ENCODE measurements at places on chromosomes 16 and 17. TPM values are rescaled to one million over a fixed set of nuclear protein-coding genes. Genes with fewer than 3 reads are reported as not detected.

GRCh38 chr16:57694231-57694724 lies 328 bp upstream of the DRC7 start:
- DNase-seq, result no peak

GRCh38 chr17:80034791-80035686 lies 633 bp downstream of the TBC1D16 start:
- peak; percentile 54 for DNase-seq

DNA sequence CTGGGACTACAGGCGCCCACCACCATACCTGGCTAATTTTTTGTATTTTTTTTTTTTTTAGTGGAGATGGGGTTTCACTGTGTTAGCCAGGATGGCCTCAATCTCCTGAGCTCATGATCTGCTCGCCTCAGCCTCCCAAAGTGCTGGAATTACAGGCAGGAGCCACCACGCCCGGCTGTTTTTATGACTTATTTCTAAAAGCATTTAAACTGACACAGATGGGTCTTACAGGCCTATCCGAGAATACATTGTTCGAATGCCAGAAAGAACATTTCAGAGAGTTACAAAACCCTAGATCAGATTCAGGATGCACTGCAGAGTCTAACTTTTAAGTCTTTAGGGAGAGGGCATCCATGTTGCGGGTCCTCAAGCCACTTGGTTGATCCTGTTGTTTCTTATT lies 234.7 kb upstream of the MAF start:
- no peak for DNase-seq

GRCh38 chr17:67281053-67281452 lies 36.1 kb upstream of the HELZ start:
- no peak for DNase-seq

DNA sequence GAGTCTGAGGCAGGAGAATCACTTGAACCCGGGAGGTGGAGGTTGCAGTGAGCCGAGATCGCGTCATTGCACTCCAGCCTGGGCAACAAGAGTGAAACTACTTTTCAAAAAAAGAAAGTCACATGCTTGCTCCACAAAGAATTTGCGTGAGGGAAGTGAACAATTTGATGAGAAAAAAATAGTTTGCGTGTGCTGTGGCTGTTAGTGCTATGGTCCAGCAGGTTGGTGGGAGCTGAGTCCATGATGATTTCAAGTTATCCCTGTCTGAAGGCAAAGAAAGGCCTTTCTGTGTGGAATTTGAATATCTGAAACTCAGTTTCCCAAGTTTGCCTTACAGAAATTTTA lies 21.0 kb downstream of the PRCD start:
- no peak for DNase-seq

DNA sequence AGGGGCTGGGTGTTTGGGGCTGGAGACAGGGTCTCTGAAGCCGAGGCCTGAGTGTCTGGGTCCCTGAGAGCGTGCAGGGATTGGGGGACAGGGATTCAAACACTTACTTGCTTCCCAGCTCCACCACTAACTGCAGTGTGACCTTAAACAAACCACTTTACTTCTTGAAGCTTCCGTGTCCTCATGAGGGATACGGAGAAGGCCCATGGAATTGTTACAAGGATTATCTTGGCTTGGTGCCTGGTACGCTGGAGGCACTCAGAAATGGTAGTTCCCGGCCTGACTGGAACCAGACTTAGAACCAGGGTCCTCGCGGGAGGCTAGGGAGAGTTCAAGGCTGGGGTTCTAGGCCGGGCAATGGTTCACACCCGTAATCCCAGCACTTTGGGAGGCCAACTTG lies 2.9 kb upstream of the CXCL16 start:
- DNase-seq, result no peak

DNA sequence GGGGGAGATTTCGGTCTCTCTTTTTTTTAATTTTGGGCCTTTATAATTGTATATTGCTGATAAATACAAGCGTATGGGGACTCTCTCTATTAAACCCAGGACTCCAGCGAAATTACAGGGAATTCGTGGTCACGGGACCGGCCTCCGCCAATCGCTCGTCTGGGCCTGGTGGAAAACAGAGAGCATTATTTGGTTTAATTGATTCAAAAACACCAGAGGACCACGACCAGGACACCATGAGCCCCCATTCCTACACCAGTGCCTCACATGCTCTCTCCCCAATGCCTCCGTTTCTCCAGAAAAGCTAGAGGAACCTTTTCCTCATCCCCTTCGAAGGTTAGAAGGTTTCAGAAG lies at the start of gene HOXB2:
TSS of gene HOXB2 (minus strand) at position 88 of the 354 bp plus-strand sequence. CDS start 198 bp downstream, outside the sequence.
- DNase-seq, result no peak

DNA sequence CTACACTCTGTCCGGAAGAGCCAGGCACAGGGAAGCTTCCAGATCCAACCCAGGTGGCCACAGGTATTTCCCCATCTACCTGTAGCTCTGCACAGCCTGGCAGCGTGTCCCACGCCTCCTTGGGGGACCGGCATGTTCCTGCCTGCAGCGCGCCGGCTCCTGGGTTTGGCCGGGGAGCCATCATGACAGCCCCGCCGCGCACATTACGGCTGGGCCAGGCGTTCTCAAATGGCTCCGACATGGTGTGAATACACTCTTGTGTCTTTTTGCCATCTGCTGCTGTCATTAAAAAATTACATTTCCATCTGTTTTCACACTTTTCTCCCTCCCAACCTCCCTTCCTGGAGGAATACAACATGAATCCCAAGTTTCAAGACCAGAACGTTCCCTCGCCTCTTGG lies 8.0 kb upstream of the GINS2 start:
- DNase-seq, result no peak

- DNase-seq, result no peak
Measured at GRCh38 chr17:74759243-74759801, 10.9 kb downstream of the NHERF1 start.

DNA sequence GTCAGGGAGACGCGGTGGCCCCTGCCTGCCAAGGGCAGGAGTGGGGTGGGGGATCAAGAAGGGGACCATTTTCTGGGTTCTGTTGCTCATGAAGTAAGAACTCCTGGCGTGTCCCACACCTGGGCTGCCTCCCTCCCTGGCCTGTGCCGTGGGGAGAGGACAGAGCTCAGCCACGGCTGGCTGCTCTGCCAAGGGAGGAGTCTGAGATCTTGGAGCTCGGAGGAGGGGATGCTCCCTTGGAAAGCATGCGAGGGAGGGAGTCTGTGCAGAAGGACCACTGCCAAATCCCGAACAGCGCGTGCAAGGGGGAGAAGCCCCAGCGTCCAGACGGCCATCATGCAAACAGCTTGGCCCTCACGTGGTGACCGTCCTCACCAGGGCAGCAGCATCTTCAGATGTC lies 64.2 kb upstream of the ZNF469 start:
- no peak for DNase-seq

DNA sequence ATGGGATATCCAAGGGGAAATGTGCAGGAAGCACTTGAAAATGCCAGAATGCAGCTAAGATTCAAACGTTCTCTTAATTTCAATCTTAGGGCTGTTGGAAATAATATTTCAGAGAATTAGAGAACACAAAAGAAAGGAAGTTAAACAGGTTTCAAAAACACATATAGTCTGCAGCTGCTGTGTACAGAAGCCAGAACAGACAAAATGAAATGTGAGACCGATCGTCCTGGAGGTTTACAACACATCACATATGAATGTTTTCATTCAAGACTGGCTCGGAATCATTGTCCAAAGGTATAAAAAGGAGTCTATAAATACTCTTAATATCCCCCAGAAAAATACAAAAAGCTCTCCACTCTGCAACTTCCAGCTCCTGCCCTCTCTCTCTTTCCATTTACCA lies 14.3 kb downstream of the CYTH1 start:
- DNase-seq, result no peak

DNA sequence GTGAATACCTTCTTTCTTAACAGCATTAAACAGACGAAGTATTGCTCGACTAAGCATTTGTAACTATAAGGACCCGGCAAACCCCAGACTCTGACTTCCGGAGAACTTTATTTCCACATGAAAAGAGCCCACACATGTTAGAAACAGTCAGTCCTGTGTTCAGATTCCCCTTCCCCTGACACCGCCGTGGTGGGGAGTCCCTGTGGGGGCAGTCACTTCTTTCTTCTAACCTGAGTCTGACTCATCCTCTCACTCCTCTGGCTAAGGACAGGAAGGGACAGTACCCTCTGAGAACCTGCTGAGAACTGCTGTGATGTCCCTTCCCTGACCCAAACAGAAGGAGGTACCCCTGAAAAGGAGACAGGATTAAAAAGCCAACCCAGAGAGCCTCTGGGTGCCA lies 165.1 kb downstream of the XYLT1 start:
- DNase-seq, result no peak

GRCh38 chr16:2829501-2830354 lies at the start of gene ZG16B:
Gene ZG16B, plus strand, starts transcription at chr16:2830303. Its CDS starts 139 bp downstream, at chr16:2830442.
- DNase-seq, result no peak

DNA sequence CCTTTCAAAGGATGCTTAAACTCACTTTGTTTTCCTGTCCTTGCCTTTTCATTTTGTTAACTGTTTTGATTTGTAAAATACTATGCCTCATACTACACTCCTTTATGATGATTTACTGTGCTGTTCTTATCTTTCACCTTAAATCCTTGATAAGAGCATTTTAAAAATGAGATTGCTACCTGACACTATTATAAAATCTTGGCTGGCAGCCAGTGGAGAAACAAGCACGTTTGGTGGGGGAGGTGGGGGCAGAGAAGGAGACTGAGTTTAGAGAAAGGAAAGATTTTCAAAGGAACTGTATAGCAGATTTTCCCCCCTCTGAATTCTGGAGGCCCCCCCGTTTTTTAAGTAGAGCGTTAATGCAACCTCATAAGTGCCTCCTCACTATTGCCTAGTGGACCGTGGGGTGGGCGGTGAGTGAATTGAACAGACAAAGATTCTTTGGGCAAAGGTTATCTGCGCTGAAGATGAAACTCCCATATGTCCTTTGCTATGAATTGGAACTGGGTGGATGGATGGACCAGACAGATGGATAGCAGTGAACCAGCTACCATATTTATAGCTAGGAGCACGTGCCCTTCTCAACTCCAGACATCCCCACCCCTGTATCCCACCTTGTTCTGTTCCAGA lies 200.2 kb downstream of the CCDC182 start:
- no peak for DNase-seq

DNA sequence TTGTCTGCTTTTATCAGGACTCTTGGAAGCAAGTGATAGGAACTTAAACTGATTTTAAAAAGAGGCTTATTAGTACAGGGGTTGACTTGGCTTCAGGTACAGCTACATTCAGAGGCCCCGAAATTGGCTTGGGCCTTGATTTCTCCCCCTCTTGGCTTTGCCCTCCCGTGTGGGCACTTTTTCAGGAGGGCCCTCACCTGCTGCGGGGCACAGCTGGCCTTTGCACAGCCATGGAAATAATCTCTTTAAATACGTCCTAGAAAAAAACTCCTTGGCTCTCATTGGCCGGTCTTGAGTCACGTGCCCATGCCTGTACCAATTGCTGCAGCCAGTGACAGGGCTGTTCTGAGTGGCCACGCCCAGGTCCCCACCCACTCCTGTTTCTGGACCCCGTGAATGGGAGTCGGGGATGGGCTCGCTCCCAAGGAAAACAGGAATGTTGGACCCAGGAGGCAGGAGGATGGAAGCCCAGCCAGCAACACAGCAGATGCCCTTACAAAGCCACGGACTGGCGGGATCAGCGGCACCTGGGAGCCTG lies 15.0 kb downstream of the CA5A start:
- DNase-seq, result no peak

Gene CNTNAP1
- total RNA-seq, result 7.2 TPM

Gene MEFV
- 1.8 TPM for total RNA-seq

Gene TLCD3A
- total RNA-seq, result 4.8 TPM

Gene FA2H
- 0.29 TPM for total RNA-seq

Gene STAT3
- 106 TPM for total RNA-seq

Gene CES4A
- 8.5 TPM for total RNA-seq

Gene TEKT3
- 0.80 TPM for total RNA-seq

Data from left cardiac atrium (tissue), 4 donors.